ENCODE measurements at places on chromosomes 5 and 9. TPM values are rescaled to one million over a fixed set of nuclear protein-coding genes. Genes with fewer than 3 reads are reported as not detected.

DNA sequence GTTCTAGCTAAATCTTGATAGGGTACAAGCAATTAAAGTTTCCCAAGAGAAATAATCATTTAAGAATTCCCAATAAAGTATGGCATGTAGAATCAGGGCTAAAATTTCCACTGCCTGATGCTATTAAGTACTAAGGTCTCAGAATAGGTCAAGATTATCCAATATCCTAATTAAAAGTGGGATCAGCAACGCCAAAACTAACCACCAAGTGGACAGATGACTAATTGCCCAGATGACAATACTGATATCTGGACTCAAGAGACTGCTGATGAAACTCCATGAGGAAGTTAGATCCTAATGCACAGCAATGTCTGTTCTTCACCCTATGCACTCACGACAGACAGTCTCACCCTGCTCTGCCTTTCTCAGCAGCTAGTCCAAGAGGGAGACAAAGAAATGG, 14.3 kb downstream of the DEPDC1B start:
- DNase-seq: no peak

DNA sequence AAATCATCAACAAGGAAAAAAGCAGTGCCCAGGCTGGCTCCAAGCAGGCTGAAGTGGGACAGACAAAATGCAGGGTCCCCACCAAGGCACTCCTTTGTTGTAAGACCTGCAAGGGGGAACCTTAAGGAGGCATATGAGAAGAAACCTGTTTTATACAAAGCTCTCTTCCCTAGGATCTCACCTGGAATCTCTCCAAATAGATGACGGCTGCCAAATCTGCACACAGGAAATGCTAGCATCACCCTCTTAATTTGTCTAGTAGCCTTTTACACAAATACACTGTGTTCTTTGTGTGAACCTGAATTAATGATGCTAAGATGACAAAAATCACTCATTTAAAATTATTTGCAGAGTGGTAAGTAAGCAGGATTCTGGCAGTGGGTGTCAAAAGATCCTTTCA, 280.2 kb downstream of the SPOCK1 start:
- DNase-seq: peak; percentile 58

GRCh38 chr9:132690696-132691095, 20.4 kb downstream of the GTF3C4 start:
- no peak for DNase-seq

DNA sequence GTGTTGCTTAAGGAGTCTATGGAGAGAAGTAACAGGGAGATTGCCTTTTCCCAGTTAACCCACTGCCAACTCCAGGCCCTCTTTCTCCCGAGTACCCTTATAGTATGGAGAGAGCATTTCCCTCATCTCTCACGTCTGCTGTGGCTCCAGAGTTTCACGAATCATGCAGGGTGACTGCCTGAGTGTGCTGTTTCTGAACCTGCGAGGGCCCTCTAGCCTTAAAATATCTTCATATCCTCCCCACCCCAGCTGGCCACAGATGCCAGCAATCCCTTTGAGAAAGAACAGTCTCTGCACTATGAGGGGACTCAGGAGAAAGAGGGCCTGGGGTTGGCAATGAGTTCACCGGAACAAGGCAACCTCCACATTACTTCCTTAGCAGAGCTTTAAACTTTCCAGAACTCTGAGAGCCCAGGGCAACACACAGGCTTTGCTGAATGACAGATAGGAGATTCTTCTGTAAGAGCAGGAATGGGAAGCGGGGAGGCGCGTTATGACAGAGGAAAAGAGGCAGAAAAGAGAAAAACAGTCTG, 81.6 kb upstream of the ANKH start:
- no peak for DNase-seq

DNA sequence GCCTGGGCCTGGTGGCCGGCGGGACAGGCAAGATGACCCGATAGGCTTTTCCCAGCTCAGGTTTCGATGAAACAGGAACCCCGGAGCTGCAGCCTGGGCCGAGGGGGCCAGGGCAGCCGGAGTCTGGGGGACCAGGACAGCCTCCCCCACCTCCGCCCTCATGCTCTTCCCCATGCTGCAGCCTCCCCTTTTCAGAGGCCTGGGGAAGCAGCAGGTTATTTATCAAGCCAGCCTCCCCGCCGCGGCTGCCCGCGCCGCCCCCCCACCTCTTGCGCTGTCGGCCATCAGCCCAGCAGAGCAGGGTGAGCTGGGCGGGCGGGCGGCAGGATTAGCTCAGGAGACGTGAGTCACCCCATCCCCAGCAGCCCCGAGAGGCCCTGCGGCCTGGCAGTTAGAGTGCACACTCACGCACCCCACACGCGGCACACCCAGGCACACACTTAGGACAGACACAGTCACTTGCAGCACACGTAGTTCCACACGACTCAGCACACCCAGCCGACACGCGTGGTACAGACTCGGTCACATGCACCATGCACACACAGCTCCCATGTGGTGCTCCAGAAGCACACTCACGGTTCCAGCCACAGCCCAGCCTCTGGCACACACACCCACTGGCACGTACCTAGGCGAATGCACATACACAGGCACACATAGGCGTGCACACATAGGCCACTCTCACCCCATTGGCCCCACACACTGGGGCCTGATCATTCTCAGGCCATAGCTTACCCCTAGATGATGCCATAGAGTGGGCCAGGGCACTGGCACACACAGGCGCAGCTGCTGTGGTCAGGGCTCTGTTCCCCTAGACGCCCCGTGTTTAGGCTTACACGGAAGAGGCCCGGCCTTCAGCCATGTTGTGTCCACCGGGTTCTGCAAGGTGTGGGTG, 13.0 kb downstream of the CXXC5 start:
- peak; percentile 62 for DNase-seq

OR1N1 gene
- not detected for total RNA-seq

All from prostate gland (tissue), 2 donors.